WTC11 (cell line): ENCODE measurements at places on chromosomes 11 and 22.

DNA sequence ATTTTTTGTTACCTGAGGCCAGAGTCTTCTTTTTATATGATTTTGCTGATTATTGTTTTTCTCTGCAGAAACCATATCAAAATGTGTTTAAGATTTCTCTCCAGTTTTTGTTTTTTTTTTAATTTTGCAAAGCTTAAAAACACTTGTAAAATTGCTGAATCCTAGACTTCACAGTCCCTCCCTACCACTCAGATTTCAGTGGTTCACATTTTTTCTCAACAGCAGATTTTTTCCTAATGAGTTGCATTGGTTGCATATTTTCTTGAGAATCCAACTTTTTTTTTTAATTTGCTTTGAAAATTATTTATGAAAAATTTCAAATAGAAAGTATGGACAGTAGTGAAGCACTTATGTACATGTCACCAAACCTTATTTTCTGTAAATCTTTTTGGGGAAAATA lies 5.8 kb downstream of the ARL14EP start:
- no peak for DNase-seq

DNA sequence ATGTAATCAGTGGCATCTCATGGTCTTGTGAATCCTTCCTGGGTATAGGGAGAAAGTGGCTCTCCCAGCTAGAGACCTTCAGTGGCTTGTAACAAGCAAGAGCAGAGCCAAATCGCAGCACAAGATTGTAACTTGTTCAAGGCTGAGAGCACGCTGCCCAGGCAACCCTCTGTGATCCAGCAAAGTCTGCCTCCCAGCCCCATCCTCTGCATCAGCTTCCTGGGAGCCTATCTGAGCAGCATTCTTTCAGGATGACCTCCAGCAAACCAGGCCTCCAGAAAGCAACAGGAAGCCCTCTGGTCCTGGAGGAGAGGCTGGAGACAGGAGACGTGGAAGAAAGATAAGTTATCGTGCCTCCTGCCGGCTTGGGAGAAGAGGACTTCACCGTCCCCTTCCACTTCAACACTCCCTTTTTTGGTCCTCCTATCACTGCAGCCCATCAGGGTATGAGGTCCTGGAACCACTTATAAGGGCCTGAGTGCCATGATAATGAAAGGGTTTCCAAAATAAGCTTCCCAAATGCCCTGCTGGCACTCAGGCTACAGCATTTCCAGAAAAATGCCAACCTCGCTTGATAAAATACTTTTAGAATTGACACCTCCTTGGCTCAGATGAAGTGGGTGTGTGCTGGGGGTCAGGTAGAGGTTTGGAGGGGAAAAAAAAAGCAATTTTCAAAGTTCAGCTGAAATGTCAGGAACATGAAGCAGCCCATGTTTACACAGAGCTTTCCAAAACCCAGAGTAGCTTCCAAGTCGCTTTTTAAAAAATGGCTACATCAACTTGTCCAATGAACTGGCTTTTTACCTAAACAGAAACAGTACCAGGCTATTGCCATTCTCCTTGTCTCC lies 80.2 kb downstream of the PLEKHA7 start:
- DNase-seq = no peak

GRCh38 chr11:119742263-119742861 lies 13.4 kb upstream of the NECTIN1 start:
- DNase-seq = peak; percentile 70

GRCh38 chr11:46114378-46114777 lies 6.9 kb downstream of the PHF21A start:
- DNase-seq = no peak

GRCh38 chr11:93540337-93540736 lies 2.9 kb downstream of the SMCO4 start:
- DNase-seq = no peak

DNA sequence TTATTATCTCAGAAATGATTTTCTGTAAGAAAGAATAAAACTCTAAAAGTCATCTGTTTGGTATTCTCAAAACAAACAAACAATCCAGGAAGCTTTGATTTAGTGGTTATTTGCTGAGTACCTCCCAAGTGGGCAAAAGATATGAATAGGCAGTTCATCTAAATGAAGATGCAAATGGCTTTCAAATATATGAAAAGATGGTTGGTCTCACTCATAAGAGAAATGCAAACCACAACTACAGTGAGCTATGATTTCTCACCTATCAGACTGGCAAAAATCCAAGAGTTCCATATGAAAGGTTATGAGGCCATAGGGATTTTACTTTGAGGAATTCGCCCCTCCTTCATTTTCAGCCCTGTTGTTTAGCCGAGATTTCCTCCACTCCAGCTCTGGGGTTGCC lies 11.3 kb upstream of the P2RY2 start:
- no peak for DNase-seq

DNA sequence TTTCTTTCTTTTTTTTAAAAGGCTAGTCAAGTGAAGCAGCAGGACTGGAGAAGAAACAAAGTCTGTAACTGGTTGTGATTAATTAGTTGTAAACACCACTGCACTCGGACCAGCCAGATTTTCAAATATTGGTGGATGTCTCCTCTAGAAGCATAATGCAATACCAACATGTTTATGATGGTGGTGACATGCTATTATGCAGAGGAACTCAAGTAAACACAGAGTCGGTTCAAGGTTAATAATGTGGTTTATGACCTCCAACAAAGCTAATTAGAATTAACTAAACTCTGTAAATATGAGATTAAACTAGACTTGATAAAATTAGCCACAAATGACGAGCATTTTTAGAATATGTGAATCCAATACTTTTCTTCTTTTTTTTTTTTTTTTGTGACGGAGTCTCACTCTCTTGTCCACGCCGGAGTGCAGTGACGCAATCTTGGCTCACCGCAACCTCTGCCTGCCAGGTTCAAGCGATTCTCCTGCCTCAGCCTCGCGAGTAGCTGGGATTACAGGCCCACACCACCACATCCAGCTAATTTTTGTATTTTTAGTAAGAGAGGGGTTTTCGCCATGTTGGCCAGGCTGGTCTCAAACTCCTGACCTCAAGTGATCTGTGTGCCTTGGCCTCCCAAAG lies 11.8 kb upstream of the AGBL2 start:
- no peak for DNase-seq

DNA sequence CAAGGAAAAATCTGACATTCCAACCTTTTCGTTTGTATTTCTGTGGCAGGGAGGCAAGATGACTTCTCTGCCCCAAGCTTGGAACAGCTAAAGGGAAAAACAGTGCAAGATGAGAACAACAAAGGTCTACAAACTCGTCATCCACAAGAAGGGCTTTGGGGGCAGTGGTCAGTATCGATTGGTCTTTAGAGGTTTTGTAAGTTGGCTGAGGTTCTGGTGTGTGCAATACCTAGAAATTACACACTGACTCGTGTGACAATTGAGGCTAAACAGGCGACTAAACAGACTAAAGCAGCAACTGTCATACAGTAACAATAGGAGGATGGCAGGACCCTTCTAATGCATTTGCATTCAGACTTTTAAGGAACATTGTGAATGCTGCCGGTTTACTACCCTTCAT lies 994 bp downstream of the DEPDC5 start:
- DNase-seq = no peak

DNA sequence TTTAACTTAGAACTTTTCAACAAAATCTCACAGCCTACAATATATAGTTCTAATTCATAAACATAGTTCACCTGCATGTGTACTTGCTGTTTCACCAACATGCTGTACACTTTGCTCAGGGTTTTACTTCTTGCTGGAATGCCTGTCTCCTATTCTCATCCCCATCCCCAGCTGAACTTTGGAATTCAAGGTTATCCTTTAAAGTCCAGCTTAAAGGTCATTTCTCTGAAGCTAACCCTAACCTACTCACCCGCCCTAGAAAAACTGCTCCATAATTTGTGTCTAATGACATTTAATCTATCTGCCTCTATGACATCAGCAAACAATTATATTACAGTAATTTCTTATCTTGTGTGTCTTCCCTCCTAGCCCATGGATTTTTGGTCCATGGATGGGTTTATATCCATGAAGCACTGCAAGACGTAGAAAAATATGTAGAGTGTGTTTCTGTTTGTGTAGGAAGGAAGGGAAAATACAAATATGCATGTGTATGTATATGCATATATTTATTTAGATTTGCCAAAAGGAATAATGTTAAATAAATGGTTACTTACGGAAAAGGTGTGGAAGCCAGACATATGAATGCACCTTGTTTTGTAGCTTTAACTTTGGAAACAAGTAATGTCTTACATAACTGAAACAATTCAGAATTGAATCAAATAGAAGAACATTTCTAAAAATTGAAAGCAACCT lies 99.5 kb upstream of the APOA1 start:
- no peak for DNase-seq

- no peak for DNase-seq
Observed at GRCh38 chr11:119599864-119600541, 129.0 kb downstream of the NECTIN1 start.

DNA sequence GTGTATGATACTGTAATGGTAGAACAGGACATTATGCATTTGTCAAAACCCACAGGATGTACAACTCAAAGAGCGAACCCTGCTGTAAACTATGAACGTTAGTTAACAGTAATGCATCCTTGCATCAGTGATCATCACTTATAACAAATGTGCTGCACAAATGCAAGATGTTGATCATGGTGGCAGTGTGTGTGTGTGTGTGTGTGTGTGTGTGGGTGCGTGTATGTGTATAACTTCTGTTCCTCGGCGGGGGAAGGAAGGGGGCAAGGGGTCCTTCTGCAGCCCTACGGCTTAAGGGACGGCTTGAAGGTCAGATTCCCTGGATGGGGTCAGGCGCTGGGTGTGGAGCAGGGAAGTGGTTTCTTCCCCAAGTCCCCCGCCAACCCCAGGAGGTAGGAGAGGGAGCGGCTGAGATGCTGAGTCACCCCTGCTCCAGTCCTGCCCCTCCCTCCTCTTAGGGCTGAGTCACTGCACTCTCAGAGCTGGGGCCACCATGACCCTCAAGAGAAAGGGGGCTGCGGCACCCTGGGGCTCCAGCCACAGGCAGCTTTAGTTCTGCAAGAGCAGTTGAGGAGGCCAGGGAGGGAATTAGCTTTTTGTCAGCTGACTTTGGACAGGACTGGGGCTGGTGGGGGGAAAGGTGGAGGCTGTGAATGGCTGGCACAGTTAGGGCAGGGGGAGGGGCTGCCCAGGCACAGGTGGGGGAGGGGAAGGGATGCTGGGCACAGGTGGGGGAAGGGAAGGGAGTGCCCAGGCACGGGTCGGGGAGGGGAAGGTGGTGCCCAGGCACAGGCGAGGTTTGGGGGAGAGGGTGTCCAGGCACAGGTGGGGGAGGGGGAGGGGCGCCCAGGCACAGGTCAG lies 8.8 kb upstream of the CTSD start:
- DNase-seq = peak; percentile 61

GRCh38 chr11:8263109-8263768 lies 439 bp downstream of the LMO1 start:
- DNase-seq = peak; percentile 36

DNA sequence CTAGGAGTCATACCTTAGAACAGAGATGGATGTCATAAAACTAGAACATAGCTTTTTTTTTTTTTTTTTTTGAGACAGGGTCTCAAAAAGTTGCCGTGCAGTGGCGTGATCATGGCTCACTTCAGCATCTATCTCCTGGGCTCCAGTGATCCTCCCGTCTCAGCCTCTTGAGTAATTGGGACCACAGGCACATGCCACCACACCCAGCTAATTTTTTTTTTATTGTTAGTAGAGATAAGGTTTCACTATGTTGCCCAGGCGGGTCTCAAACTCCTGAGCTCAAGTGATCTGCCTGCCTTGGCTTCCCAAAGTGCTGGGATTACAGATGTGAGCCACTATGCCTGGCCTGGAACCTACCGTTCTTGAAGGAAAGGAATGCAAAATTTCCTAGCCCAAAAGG lies 8.8 kb upstream of the CEP295 start:
- no peak for DNase-seq

- no peak for DNase-seq
Observed at GRCh38 chr11:65977621-65978390, 16.3 kb downstream of the SART1 start.

DNA sequence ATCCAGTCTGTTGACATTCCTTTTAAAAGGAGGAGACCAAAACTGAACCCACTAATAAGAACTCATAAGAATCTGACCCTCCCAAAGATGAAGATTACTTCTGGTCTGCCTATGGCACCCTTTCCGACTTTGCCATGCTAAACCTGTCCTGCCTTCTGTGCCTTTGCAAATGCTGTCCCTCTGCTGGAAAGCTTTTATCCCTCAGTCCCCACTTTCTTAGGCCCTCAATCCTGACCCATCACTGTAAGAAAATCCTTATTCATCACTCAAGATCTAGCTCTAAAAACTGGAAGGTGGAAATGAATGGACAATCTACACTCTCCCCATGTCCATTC lies 10.4 kb downstream of the MPZL3 start:
- DNase-seq = no peak

DNA sequence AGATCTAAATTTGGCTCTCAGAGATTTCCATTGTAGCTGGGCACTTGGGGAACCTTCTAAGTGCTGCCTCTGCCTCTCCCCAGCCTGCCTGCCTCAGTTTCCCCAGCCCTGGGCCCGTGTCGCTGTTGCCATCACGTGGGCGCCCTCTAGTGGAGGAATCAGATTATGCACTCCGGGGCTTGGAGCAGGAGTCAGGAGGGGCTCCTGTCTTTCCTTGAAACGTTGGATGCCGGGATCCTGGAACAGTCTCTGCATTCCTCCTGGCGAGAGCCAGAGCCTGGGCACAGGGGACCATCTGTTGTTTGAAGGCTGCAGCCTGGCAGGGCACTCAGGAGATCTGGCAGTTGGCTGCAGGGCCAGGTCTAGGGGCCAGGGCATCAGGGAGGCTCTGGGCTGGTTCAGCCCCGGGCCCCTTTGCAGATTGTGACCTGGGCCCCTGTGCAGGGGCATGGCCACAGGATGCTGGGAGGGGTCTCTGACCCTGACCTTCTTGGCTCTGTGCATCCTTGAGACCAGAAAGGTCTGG lies 71.6 kb downstream of the LRP5 start:
- peak; percentile 92 for DNase-seq

GRCh38 chr22:50236731-50237409 lies 8.0 kb downstream of the TUBGCP6 start:
- no peak for DNase-seq
